DMS79 (cell line): ENCODE measurements at places on chromosomes 3 and 15.

DNA sequence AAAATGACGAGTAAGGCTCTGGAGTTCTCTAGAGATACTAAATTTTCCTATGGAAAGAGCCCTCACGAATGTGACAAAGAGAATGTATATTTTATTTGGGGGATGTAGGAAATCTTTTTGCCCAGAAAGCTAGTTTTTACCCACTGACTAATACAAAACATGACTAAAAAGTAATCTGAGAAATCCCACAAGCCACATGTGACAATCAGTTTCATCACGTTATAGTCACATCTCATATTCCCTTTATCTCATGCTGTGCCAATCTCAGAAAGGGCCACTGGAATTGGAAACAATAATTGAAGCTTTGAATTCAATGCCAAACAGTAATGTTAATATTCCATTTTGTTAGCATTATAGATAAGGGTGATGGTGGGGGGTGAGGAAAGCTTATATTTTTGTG is 509.0 kb upstream of the GOLIM4 start:
- DNase-seq = no peak

- DNase-seq = no peak
Measured at GRCh38 chr3:187396661-187397060, 28.5 kb downstream of the RTP4 start.

DNA sequence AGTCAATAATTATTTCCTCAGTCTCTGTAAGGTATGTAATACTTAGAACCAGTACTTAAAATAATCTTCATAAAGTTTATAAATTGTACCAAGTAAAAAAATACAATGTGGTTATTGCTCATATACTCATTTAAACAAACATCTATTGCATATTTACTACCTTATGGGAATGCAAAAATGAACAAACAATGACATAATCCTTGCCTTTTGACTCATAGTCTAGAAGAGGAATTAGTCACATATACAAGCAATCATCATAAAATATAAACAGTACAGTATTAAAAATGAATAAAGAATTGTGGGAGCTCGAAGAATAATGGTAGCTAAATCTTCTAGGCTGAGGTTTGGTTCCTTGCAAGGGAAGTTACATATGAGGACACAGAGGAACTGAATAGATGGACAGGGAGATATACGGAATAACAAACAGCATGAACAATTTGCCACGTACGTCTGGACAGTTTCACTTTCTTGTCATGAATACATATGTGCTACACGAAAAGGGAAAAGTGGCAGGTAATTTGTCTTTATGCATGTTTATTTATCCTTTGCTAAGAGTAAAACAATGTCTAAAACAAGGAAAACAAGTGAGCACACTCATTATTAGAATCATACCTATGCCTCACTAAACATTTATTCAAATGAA is 17.2 kb downstream of the IMPG2 start:
- DNase-seq = no peak

DNA sequence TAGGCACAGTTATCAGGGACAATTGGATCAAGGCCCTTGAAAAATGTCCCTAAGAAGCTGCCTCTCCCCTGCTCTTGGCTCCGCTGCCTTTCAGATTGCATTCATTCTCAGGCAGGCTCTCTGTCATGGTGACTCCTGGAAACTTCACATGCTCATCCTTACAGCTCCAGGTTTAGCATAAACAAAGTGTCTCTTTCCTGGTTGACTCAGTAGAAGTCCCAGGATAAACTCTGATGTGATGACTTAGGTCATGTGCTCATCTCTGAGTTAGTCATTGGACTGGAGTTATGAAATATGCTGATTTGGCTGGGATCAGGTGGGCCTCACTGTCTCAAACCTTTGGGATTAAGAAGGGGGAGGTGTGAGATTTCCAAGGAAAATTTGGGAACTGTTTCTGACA is 243.8 kb downstream of the ZNF621 start:
- no peak for DNase-seq

DNA sequence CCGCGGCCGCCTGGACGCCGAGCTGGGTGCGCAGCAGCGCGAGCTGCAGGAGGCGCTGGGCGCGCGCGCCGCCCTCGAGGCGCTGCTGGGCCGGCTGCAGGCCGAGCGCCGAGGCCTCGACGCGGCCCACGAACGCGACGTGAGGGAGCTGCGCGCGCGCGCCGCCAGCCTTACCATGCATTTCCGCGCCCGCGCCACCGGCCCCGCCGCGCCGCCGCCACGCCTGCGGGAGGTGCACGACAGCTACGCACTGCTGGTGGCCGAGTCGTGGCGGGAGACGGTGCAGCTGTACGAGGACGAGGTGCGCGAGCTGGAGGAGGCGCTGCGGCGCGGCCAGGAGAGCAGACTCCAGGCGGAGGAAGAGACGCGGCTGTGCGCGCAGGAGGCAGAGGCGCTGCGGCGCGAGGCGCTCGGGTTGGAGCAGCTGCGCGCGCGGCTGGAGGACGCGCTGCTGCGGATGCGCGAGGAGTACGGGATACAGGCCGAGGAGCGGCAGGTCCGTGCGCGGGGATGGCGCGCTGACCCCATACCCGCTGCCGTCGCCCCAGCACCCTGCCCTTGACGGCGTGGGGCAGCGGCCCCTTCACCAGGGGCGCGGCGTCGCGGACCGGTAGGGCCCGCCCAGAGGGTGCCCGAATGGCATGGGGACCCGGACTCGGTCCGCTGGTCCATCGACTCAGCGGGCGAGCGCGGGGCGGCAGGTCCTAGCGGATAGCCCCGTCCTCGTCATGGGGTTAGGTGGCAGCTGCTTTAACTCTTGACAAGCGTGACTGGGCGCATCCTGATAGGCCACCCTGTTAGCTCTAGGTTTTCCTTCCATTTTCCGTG is 848 bp downstream of the SYNM start:
- DNase-seq = no peak

DNA sequence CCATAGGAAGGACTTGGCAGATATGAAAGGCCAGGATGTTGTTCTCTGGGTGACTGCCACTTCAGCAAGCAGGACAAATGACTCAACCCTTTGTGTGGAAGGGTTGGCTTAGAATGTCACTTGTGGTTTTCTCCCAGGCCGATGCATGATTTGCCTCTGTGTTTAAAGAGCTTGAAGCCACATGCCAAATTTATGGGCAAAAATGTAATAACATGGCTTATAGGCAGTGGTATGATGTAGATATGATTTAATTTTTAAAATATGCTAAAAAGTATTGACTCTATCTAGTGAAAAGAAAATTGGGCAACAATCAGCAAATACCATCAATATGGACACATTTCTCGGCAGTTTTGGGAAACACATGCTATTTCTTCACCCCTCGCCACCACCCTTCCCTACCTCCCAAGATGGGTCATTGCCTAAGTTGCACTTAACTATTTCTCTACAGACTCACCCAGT is 114.6 kb downstream of the CYP19A1 start:
- no peak for DNase-seq

DNA sequence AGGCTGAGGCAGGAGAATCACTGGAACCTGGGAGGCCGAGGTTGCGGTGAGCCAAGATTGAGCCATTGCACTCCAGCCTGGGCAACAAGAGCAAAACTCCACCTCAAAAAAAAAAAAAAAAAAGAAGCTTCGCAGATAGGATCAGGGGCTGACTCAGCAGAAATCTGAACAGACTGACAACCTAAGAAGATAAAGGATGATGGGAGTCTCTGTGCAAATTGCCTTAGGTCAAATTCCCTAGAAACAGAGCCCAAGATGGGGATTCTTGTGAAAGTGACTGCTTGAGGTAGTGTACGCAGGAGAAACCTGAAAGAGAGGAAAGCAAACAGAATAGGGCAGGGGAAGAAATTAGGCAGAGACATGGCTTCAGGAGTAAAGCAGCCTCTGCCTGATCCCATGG is 160.8 kb upstream of the LRIG1 start:
- DNase-seq = no peak

DNA sequence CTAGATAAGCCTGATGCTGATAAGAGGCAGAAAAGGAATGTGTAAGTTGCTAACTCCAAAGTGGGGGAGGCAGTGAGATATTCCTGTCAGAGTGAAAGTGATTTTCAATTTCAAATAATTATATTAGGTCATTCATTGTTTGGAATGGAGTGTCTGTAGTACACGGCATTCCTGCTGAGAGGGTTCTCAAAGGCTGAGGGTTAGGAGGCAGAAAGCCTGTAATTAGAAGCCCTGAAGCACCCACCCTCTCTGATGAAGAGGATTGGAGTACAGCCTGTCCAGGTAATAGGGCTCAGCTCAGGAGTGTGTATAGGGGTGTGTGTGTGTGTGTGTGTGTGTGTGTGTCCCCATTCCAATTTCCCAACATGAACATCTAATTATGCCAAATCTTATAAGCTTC is 486.8 kb downstream of the MAGI1 start:
- DNase-seq = peak; percentile 61

GRCh38 chr3:85074003-85074402 is 115.2 kb downstream of the CADM2 start:
- no peak for DNase-seq

GRCh38 chr3:187130346-187131066 is 8.8 kb downstream of the RPL39L start:
- DNase-seq = no peak

DNA sequence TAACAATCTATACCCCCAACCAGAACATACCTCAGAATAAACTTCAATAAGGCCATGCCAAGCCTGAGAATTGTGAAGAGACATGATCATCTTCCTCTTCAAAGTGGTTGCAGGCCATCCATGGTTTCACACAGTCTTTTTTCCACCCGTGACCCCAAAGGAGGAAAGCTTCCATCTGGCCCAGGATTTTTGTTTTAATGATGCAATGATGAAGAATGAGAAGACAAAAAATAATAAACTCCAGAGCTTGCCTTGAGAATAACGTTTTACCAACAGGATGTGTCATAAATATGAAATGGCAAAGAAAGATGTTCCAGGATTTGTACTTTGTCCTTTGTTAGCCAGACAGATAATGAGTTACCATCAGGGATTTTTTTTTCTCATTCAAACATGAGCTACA is 201.9 kb downstream of the WNT5A start:
- no peak for DNase-seq

DNA sequence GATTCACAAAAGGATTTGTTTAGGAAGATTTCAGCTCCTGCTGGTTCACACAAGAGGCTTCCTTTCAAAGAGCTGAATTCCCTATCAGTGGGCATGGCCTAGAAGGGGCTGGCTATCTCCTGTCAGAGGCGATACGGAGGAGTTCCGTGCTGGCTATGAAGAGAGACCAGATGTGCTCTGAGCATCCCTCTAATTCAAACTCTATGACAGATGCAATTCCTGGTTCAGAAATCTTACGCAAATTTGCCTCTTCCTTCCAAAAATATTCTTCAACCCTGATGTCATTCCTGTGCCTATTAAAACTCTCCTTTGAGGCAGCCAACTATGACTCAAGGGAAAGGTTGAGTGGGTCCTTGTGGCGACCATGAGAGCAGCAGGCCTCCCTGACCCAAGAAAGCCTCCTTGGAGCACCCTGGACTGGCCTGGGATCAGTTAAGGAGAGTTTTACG is 139.3 kb upstream of the HES1 start:
- no peak for DNase-seq

DNA sequence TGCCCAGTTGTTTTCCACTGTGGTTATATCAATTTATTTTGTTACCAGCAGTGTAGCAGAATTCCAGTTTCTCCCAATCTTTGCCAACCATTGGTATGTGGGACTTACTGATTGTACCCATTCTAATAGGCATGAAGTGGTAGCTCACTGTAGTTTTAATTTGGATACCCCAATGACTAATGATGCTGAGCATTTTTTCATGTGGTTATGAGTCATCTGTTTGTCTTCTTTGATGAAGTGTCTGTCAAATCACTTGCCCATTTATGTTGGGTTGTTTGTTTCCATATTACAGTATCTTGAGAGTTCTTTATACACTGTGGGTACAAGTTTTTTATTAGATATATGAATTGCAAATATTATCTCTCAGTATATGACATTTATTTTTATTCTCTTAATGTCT is 644.3 kb downstream of the NR2F2 start:
- no peak for DNase-seq

GRCh38 chr3:10758304-10759037 is 57.6 kb upstream of the SLC6A11 start:
- DNase-seq = peak; percentile 4

DNA sequence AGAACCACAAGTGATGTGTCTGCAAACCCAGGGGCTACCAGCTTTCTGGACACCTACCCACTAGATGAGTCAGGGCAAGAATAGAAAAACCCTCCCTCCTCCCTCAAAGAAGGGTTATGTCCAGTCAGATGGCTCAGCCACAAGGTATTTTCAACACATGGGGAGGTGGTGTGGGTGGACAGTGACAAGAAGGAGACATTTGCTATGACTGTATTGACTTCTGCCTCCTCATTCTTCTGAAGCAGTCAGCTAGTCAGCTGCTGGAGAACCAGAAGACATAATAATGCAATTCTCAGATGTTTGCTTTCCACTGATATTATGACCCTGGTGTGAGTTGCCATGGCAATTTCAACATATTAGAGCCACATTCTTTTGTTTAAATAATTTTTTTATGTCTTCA is 66.7 kb upstream of the GOLGA8B start:
- no peak for DNase-seq

DNA sequence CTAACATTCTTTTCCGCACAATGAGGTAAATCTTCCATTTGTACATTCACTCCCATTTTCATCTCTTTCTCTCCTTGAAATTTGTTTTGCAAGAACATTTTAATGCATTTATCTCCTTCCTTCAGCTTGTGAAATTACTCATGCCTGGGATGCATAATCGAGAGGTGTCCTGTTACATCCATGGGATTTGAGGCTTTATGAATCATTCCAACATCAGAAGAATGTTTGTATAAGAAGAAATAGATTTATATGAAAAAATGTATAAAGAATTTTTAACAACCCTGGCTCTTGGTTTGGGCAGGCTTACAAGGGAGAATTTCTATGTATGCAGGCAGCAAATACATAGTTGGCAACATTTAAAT is 93.2 kb upstream of the MBNL1 start:
- DNase-seq = no peak

GRCh38 chr3:22982981-22983587 is 220.0 kb upstream of the UBE2E2 start:
- no peak for DNase-seq

GRCh38 chr15:85718271-85718971 is 76.3 kb downstream of the KLHL25 start:
- peak; percentile 45 for DNase-seq

GRCh38 chr3:151011427-151011826 is 38.9 kb upstream of the CLRN1 start:
- DNase-seq = no peak

DNA sequence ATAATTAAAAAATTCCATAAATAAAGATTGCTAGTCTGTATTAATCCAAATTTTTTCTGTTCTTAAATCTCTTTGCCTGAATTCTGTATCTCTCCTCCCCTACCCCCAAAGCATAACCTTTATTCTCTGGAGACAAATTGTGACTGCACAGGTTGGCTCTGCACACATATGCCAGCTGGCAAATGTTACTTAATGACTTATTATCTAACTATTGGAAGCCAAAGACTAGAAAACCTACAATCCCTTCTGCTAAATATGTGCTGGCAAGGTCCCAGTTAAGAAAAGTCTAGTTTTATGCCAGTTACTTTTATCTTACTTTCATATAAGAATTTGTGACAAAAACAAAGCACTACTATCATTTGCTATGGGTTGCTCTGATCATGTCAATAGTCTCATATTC is 569.3 kb downstream of the MECOM start:
- no peak for DNase-seq

- no peak for DNase-seq
Measured at GRCh38 chr3:196624907-196625306, 14.6 kb upstream of the NRROS start.

GRCh38 chr3:80018375-80018774 is 250.6 kb upstream of the ROBO1 start:
- no peak for DNase-seq
